ENCODE measurements at places on chromosomes 5 and 9.
A peak's percentile ranks its signal among the peaks of the same experiment; 100 is the strongest.

DNA sequence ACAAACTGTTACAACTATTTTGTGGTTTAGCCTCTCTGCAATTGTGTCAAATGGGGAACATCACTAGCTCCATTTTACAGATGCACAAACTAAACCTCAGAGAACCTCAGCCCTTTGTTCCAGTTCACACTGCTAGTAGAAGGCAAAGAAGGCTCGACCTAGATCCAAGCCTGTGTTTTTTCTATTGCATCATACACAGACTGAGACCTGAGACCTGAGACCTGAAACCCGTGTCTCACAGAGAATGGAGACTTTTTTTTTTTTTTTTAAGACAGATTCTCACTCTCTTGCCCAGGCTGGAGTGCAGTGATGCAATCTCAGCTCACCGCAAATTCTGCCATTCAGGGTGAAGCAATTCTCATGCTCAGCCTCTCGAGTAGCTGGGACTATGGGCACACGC is 120.8 kb downstream of the GALNT10 start:
- no peak for DNase-seq

- peak; percentile 70 for DNase-seq
These were observed at the start of gene FXN for GRCh38 chr9:69035438-69036308. Gene FXN (plus strand): TSS chr9:69035752. CDS start chr9:69035783, 31 bp downstream.

DNA sequence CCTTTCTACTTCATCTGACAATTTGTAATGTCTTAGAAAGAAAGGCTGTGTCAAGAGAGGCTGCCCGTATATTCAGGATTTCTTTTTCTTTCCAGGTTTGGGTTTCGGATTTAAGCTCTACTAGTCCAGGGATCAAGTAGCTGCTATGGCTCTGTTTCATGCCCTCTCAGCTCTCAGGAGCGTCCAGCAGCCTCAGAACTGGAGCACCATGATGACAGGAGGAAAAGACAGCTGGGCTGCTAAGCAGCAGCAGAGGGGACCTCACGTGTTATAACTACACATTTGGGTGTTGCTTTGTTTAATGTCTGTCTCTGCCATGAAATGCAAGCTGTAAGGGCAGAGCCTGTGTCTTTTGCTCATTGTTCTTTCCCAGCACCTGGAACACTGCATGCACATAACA is 28.5 kb downstream of the TBC1D2 start:
- DNase-seq = no peak

- DNase-seq = no peak
These were observed 443.4 kb downstream of the IRX1 start for GRCh38 chr5:4038994-4039393.

DNA sequence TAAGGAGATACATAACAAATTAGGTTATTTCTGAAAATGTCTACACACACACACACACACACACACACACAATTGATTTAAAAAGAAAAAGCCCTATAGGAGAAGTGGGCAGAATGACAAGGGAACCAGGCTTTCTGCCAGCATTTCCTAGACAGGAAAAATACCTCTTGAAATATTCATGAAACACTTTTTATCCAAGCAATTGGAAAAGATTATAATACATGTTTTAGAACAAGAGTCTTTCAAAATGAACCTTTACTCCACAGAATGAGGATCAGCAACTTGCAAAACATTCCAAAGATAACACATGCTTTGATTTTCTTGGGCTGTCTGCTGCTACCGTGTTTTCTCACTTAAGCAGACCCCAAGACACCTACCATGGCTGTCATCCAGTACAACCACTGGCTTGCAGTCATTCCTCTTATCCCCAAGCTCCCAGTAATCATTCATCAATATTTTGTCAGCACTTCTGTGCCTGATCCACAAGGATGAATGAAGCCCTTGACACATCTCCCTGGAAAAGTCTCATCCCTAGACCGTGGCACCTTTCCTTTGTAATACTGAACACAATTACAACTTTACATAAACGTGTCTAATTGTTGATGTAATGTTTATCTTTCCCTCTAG is 717.1 kb upstream of the ZNF608 start:
- DNase-seq = no peak

DNA sequence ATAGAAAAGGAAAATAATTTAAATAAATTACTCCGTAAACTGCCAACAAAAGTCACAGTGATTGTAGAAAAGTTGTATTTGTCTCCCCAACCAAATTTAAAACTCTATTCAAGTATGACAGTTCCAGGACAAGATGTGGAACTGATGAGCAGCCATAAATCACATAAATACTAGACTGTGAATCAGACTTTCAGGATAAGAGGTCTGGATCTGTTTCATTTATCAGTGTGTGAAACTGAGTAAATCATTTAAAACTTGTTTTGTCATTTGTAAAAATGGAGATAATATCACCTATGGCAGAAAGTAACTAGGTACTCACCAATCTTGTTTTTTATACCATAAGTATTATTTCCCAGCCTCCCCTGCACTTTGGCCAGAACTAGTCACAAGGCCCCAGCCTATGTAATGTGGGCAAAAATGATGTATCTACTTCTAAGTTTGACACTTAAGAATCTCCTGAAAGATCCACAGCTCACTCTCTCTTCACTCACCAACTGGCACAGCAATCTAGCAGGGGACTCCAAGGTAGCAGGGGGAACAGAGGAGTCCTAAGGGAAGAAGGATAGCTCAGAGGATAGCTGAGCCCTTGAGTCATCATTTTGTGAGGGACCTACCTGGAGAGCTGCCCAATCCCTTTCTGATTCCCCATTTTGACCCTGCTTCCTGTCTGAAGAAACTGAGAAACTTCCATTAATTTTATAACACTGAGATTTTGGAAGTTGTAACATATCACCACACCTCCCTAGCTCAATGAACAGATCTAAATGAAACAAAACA is 31.6 kb downstream of the TMEM161B start:
- DNase-seq = no peak

- DNase-seq = no peak
These were observed 136.6 kb upstream of the EPB41L4A start for GRCh38 chr5:112555691-112556090.

DNA sequence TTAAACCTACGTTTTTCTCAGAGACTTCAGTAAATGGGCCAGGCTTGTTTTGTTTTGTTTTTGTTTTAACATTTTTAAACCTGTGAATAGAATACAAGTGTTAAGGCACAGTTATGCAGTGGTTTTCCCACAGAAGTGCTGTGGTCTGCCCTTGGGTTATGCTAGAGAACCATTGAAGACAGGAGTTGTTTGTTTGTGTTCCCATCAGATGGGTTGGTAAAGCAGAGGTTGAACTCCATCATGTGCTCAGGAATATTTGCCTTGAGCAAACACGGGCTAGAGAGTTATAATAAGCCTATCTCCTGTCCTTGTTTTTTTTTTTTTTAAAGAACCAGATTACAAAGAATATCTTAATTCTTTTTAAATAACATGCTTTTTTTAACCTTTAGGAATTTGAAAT is 28.5 kb downstream of the RHOBTB3 start:
- DNase-seq = no peak

- DNase-seq = no peak
These were observed 168.5 kb downstream of the ACTL7B start for GRCh38 chr9:108687006-108687987.

GRCh38 chr9:82547995-82548394 is 514.9 kb downstream of the RASEF start:
- no peak for DNase-seq

DNA sequence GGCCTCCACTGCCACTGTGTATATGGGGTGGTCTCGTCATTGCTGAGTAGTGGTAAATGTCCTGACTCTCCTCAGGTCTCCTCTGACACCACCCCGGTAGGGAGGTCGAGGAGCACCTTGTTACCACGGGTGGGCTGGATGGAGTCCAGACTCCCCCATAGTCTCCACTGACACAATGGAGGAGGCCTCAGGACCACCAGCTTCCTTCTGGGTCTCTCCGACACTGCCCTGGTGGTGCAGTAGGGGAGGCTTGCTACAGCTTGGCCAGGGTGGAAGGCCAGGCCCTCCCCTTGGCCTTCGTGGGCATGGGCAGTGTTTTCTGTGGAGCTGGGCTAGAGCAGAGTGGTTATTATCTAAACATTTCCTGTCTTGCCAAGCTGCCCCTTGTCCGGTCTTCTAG is 15.4 kb upstream of the SH3PXD2B start:
- DNase-seq = no peak

- DNase-seq = no peak
These were observed 200.2 kb downstream of the SLIT3 start for GRCh38 chr5:169100735-169101075.

DNA sequence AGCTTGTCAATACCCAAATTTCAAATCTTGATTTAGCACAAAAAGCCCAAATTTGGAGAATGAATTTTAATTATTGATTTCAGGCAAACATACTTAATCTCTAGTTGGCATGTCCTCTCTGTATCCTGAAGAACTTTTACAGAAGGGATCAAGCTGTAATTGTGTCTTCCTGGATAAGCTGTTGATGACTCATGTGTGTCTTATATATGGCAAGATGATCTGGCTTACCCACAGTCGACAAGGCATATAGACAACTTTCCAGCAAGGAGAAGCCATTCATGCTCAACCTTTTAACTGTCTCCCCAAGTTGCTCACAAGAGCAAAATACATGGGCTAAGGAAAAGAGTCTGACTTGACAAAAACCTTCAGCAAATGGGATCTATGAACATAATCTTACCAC is 112.5 kb upstream of the SLCO6A1 start:
- no peak for DNase-seq

DNA sequence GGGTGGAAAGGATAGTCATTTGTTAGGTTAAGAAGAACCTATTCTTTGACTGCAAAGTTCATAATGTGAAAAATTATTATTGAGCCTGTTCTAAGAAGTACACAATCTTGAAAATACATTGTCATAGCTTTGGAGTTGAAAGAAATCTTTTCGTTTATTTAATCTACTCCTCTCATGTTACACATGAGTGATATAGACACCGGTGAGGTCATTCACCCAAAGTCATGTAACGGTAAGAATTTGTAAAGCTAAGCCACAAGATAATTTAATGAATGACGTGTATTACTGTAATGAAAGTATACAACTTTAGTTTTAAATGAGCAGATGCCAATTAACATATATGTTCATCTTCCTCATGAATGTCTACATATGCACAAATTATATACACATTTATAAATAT is 284.1 kb upstream of the PDE4D start:
- no peak for DNase-seq

DNA sequence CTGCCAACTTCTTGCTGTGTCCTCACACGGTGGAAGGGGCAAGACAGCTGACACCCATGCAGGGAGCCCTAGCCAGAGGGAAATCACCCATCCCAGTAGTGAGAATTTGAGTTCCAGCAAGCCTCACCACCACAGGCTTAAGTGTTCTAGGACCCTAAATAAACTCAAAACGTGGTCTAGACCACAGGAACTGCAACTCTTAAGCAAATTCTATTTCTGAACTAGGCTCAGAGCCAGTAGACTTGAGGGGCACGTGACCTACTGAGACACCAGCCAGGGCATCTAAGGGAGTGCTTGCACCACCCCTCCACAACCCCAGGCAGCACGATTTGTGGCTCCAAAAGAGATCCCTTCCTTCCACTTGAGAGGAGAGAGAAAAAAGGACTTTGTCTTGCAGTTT is 96.0 kb upstream of the PHF24 start:
- no peak for DNase-seq

GRCh38 chr9:101795147-101795546 is 56.7 kb upstream of the GRIN3A start:
- no peak for DNase-seq

- DNase-seq = no peak
These were observed 47.7 kb downstream of the CAMK4 start for GRCh38 chr5:111271885-111272284.

- DNase-seq = no peak
These were observed 9.3 kb upstream of the ANKDD1B start for GRCh38 chr5:75601996-75602395.

- no peak for DNase-seq
These were observed 6.6 kb downstream of the FCN2 start for GRCh38 chr9:134887219-134887618.

DNA sequence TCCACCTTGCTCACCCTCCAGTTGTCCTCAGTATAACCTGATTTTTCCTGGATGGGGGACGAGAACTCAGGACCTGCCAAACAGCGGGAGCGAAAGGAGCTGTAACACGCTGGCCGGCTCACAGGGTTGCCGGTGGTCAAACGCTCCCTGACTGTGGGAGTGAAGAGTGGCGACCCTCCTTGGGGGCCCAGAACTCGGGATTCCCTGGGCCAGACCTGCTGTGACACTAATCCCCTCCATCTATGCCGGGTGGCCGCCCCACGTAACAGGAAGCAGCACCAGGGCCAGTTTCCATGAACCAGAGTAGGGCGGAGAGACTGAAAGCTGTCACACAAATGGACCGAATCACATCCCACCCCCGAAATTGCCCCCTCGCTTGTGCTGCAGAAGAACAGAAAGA is 1809.2 kb upstream of the ACO1 start:
- DNase-seq = no peak

- no peak for DNase-seq
These were observed 13.4 kb downstream of the IPPK start for GRCh38 chr9:92656537-92656925.

- no peak for DNase-seq
These were observed 15.3 kb downstream of the HSPA9 start for GRCh38 chr5:138559937-138560336.

DNA sequence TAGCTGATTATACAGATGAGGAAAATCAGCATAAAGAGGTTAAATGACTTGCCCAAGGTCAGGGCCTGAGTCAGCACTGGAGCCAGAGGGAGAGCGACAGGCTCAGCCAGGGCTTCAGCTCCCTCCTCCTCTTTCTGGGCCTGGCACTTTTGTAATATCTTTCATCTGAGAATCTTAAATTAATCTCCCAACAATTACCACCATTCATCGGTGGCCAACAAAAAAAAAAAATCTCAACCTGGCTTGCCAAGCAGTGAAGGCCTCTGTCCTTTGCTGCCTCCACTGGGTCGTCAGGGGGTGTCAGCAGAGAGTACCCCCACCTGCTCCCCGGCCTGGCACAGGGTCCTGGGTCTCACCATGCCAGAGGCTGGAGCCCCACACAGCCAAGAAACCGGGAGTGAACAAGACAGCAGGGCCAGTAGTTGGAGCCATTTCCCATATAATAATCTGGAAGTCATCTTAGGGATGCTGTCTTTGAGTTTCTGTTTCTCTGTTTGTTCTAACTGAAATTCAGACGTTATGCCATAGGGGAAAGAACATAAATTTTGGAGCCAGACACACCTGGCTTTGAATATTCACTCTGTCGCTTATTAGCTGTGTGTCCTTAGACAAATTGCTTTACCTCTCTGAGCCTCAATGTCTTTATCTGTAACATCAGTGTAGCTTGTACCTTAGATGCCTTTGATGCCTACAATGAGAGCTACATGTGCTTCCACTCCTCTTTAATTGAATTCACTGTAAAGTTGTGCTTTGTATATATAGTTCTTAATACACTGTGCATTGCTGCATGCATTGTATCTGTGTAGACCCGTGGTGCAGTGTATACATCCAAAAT is 299.9 kb upstream of the MSX2 start:
- peak; percentile 55 for DNase-seq

GRCh38 chr9:81002242-81002641 is 687.1 kb downstream of the TLE1 start:
- DNase-seq = no peak

- no peak for DNase-seq
These were observed 2293.3 kb upstream of the C9orf72 start for GRCh38 chr9:29866556-29866955.

DNA sequence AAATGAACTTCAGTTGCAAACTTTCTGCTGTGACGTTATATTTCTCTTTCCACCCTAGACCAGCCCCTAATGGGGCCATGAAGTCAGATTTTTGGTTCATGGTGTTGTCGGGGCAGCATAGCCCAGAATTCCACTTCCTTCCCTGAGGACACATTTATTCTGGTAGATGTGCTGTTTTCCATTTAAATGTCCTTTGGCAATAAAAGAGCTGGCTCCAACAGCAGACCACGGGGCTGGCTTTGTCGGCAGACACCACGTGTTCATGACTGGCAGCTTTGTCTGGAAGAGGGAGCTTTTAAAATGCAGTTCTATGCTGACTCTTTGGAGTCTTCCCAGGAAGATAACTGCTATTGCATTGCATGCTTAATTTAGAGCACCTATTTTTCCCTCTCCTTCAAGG is 17.6 kb upstream of the LCP2 start:
- peak; percentile 20 for DNase-seq

All from substantia nigra (tissue), 51 donors.